DMS53 (cell line): ENCODE measurements at places on chromosomes 2 and 18.

- DNase-seq = no peak
Measured at GRCh38 chr2:71006955-71007799, 12.5 kb upstream of the TEX261 start.

DNA sequence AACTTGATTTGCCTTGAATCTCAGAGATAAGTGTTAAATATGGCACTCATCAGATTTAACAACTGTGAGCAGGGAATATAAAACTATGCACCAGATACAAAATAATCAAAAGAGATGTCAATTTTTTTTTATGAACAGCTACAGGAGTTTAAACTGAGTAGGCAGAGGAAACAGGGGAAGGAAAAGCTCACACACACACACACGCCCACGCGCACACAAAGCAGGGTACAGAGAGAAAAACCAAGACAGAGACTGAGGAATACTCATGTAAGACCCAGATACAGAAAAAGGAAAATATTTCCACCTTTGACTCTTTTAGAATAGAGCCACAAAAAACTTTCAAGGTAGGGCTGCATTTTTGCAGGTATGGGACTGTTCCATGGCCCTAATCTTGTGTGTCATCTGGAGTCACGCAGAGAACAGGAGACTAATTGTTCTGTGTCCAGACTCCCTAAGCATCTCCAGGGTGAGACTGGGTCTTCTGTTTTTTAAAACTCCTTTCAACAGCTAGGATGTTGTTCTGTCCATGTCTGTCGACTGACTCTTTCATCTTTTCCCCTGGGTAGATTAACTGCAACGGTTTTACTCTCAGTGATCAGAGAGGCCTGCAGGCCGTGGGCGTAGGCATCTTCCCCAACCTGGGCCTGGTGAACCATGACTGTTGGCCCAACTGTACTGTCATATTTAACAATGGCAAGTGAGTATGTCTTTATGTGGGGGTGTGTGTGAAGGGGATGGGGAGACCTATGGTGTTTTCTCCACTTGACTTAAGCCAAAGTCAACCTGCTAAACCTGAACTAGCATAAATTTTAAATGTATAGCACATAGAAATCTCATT is 23.0 kb downstream of the SMYD1 start:
- DNase-seq = no peak

GRCh38 chr2:134706587-134707329 is 12.0 kb downstream of the TMEM163 start:
- DNase-seq = no peak

GRCh38 chr2:200498402-200499162 is 11.3 kb downstream of the KCTD18 start:
- no peak for DNase-seq

DNA sequence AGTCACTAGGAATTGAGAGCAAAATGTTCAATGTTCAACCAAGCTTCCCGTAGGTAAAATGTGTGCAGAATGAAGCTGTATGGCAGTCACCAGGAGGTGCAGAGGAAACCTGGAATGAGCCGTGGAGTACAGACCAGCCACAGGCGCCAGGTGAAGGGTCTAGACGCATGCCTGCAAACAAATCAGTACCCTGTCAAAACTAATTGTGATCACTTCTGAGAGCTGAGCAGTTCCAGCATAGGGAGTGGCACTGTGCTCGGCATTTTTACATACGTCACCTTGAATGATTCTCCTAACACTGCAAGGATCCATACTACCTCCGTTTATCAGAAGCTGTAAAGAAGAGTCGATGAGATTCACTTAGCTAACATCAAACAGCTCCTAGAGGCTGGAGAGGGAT is 346.1 kb upstream of the ID2 start:
- no peak for DNase-seq

- DNase-seq = no peak
Measured at GRCh38 chr2:157803476-157803875, 72.7 kb downstream of the ACVR1 start.

DNA sequence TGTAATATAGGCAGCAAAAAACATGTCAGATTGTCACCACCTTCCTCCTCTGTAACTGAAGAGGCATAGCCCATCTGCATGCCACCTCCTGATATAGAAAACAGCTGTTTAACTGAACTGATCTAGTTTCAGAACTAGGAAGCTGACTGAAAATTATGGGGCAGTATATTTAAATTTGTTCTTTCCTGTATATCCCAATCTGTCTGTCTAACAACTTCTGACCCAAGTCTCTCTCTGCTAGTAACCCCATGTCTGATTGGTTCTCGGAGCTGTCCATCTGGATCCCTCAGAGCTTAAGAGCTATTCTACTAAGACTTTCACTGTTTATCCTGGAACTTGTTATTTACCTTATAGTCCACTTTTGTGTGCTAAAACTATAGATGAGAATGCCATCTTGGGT is 68.2 kb upstream of the SLC35G4 start:
- DNase-seq = no peak

DNA sequence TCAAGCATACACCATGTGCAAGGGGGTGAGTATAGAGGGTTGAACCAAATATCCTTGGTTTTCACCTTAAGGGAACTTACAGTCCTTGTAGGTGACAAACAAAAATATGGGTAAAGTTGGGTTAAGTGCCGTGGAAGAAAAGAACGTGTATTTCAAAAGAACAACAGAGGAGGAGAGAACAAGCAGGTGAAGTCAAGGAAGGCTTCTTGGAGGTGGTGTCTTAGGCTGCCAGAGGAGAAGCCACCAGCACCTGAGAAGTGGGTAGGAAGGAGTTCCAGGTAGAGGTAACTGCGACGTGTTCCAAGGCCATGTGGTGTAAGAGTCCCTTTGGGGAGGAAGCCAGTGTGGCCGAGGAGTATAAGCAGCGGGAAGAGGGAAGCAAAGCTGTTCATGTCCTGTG is 27.2 kb downstream of the CABLES1 start:
- DNase-seq = no peak

DNA sequence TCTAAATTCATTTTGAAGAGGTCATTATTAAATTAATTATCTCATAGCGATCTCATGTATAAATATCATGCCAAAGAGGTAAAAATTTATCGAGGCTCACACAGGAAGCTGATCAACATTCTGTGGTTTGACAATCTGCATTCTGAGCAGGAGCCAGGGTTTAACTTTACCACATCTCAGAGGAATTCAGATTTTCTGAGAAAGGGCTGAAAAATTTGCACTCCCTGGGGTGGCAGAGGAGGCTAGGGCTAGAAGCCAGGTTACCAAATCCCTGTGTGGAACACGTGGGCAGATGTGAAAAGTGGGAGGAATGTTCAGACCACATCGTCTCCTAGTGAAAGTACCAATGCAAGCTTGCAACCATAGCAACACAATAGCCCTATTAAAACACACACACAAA is 63.5 kb upstream of the CTLA4 start:
- DNase-seq = no peak

GRCh38 chr18:79941473-79942119 is 9.9 kb downstream of the SLC66A2 start:
- DNase-seq = no peak

DNA sequence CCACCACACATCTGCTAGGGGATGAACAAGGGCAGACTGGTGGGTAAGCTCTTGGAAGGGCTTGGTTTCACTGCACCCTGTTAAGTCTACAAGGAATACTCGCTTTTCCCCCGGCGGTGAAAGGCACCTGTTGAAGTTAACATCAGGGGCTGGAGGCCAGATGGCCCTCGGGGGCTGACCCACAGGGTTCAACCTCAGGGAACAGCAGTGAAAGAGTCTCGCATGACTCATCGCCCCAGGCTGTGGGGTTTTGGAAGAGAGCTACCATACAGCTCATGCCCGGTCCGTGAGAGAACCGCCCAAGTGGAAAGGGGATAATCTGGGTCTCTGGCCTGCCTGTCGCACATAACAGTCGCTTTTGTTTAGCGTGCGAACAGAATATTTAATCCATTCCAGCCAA is 748.0 kb downstream of the DPP10 start:
- DNase-seq = no peak
